Stomach (tissue), 19 donors: ENCODE measurements at places on chromosomes 1 and 21. TPM values are rescaled to one million over a fixed set of nuclear protein-coding genes. Genes with fewer than 3 reads are reported as not detected.
A peak's percentile ranks its signal among the peaks of the same experiment; 100 is the strongest.

DNA sequence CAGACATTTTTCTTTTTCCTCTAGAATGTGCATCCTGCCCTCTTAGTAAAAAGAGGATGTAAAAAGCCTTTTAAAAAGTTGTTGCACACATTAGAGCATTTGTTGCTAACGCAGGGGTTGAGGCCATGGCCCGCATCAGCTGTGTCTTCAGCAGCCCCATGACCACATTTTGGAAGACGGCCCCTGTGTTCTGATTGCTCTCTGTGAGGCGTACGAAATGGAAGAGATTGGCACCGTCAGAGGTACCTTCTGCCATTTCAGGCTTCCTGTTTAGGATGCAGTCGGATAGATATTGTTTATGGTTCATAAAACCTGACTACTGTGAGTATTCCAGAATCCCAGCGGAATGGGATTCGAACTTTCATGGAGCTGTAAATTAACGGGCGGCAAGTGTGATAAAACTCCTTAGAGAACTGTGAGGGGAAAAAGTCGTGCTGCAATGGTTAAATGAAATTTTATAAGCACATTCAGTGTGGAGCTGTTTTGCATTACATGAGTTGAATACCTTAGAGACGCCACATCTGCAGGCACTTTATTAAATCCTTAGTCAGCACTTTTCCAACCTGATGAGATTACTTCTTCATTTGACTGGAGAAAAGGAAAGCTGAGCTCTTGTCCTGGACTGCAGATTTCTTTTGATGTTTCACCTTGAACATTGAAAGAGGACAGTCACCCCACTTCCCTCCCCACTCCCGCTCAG lies 273.9 kb downstream of the TM2D1 start:
- peak; percentile 57 for DNase-seq

DNA sequence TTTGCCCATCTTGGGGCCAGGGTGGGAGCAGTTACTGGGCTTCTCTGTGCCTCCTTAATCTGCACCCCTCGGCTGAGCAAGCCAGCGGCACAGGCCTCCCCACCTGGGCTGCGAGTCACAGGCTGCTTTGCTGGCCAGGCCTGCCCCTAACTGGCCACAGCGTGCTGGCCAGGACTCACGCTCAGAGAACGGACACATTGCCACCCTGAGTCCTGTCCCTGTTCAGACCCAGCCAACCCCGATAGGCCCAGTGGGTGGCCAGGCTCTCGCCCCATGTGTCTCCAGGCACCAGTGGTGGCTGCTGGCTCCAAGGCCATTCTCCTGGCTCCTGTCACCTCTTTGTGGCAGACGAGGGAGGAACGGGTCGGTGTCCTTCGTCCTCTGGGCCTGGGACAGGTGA lies 61.3 kb downstream of the MORN1 start:
- no peak for DNase-seq

GRCh38 chr1:86747304-86747703 lies 42.9 kb downstream of the SH3GLB1 start:
- no peak for DNase-seq

DNA sequence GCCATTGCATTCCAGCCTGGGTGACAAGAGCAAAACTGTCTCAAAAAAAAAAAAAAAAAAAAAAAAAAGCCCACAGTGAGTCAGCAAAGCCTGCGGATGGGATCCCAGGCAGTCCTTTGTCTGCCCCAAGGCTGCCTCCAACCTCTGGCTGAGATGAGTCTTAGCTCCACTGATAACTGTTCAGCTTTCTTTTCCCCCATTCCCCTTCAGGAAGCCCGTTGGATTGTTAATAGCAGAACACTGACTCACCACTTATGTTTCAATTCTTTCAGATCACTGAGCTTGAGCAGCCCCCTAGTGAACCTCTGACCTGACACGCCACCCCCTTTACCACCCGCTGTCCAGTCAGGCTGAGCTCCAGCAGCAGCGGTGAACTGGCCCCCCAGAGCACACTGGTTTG lies 57.5 kb downstream of the ERG start:
- DNase-seq, result no peak

- DNase-seq, result no peak
Observed at GRCh38 chr1:223803211-223803610, 42.5 kb downstream of the TP53BP2 start.

DNA sequence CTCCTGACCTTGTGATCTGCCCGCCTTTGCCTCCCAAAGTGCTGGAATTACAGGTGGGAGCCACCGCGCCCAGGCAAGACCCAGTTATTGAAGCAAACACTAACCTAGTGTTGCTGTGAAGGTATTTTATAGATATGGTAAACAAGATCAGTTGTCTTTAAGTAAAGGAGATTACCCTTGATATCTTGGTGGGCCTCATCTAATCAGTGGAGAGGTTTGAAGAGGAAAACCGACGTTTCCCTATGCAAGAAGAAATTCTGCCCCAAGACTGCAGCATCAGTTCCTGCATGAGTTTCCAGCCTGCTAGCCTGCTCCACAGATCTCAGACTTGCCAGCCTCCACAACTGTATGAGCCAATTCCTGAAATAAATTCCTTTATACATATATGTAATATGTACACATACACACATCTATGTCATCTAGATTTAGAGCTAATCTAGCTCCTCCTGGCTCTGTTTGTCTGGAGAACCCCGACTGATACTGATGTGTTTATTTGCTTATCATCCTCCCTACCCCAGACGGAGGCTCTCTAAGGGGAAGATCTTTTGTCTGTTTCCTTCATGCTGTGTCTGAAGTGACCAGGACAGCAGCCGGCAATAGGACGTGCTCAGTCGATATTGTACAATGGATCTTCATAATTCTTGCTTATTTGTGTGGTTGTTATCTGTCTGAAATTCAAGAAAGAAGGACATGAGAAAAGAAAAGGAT lies 90.9 kb downstream of the IER5 start:
- DNase-seq, result no peak

DNA sequence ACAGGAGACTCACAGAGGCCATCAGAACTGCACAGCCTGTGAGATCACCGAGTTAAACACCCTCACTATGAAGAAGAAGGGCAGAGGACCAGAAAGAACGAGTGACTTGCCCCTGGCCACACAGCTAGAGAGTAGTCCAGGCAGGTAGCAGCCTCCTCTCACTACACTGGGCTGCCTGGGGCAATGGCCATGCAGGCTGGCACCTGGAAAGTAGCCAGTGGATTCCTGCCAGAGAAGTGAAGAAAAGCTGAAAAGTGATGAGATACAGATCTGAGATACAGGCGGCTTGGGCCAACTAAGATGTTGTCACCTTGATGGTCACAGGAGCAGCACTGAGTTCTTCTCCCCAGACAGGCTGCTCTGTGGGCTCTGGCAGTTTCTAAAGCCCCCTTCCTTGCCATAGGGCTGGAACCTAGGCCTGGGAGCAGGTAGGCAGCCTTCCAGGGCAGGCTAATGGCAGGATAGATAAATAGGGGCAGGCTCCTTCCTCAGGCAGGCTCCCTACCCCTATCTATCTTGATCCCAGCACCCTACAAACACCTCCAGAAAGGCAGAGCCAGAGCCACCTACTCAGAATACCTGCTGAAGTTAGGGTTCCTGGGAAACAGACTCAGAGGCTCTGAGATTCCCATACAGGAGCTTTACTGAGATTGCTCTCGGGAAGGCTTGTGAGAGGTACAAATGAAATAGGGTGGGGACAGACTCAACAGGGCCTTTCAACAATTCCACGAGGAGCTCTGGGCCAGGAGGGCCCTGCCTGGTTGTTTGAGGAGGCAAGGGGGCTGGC lies 106.3 kb downstream of the BEND5 start:
- no peak for DNase-seq

DNA sequence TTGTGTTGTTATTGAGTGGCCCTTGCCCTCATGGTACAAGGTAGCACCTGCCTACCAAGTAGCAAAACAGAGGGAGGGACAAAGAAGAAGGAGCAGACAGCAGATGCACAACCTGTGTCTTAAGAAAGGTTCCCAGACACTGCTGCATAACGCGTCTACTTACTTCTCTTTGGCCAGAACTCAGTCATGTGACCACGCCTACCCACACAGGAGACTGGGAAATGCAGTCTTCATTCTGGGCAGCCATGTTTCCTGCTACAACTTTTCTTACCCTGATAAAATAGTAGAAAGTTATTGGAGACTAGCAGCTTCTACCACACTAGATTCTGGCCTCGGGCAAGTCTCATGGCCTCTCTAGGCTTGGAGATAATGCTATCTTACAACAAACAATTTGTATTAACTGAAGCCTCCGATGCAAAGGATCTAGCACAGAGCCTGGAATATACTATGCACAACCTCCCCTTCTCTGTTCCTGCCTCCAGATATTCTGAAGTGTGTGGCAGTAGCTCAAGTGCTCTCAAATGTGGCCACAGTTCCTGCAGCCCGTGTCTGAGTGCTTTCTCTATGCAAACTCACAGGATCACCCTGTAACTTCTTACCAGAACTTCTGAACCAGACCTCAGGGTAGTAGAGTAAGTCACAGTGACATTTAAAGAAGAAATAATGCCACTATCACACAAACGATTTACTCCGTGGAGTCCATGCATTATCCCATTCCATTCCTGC lies 34.1 kb upstream of the BTG2 start:
- DNase-seq, result peak; percentile 91

- DNase-seq, result no peak
Observed at GRCh38 chr1:63991685-63992084, 211.7 kb upstream of the UBE2U start.

- DNase-seq, result no peak
Observed at GRCh38 chr1:10682108-10682445, 114.4 kb downstream of the CASZ1 start.

DNA sequence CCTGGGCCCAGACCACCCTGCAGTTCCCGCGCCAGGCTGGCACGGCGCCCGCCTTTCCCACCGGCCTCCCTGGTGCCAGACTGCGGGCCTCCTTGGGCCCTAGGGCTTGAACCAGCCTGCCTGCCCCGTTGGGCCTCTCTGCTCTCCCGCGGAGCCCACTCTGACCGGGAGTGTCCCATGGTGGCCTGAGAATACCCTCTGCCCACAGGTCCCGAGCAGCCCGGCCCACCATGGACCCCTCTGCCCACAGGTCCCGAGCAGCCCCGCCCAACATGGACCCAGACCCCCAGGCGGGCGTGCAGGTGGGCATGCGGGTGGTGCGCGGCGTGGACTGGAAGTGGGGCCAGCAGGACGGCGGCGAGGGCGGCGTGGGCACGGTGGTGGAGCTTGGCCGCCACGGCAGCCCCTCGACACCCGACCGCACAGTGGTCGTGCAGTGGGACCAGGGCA lies 7.9 kb downstream of the MIB2 start:
- no peak for DNase-seq

DNA sequence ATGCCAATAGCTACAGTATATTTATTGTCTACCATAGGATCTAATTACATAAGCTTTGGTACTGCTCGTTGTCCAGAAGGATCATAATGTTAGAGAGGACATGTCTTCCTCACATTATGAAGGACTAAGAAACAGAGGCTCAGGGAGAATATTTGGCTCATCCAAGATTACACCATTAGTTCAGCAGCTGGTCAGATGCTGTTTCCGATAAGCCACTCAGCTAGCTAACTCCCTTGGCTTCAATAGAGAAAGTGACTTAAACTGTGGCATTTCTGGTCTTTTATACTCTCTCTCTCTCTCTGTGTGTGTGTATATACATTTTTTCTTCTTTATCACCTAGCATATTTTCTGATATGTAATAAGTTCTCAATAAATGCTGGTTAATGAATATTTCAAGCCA lies 70.4 kb downstream of the DDR2 start:
- DNase-seq, result no peak

DNA sequence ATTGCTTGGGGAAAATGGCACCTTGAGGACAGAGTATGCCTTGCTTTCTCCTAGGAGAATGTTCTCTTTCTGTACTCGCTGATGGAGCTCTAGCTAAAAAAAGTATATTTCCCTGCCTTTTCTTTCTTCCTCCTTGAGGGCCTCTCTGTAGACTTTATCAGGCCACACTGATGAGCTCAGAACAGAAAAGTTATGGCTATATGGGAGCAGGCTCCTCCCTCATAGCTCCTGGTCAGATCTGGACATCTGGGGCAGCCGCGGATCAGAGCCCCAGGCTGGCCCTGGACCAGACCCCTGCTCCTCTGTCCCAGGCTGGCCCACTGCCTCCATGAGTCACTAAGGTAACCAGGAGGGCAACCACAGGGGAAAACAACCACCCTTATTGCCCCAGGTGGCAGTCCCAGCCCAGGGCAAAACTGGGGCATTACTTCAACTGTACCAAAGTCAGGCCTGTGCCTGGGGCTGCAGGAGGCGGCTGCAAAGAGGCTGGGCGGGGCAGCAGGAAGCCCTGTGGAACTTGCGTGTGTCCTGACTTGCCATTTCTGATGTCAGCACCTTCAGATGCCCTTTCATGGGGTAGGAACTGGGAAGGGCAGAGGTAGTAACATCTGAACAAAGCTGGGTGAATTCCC lies 26.3 kb upstream of the ZNF648 start:
- DNase-seq, result no peak

DNA sequence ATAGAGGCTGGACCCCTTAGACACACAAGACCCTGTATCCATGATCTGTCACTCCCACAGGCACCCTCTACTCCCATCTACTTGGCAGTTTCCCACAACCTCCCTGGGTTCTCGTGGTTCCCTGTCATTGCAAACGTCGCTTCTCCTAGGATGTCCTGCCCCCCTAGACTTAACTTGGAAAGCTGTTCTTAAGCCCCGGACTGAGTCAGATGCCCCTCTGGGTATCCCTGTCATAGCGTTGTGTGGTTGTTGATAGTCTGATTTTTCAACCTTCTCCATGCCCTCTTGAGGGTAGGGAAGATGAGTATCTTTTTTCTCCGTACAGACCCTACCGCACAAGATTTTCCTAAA lies 11.8 kb downstream of the RCC1 start:
- DNase-seq, result no peak

DNA sequence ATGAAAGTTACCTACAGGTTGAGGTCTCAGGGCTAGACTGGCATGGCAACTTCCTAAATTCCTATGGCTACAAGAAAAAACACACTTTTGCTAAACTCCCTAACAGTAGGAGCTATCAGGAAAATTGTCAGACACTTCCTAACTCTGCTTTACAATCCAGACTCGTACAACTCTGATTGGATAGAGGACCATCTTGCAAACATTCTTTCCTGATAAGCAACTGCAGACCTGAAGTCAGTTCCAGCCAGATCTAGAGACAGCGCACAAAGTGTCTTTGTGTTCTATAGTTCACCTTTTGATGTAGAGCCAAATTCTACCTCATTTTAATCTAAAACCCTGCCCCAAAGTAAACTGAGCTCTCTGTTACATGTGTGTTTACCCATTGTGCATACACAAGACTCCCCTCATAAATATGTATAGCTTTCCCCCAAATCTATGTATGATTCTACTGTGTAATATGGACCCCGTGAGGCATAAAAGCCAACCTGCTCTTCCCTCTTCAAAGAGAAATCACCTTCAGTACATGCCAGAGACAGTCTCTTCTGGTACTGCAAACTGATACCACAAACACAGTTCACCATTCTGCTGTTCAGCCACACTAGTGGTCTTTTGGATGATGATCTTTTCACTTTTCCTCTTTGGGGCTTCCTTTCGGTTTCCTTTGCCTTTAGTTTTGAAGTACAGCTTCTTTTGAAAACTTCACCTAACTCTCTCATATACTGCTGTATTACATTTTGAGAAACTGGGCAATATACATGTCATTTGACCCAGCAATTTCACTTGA lies 21.7 kb downstream of the ZP4 start:
- DNase-seq, result peak; percentile 50

Gene DMBX1
- total RNA-seq, result not detected

Gene RSPH1
- total RNA-seq, result not detected

Gene WNT2B
- total RNA-seq, result 9.3 TPM

Gene KIF17
- total RNA-seq, result 1.5 TPM

Gene DNAJC28
- total RNA-seq, result not detected

Gene SPRR1A
- not detected for total RNA-seq

Gene DCDC2B
- not detected for total RNA-seq

Gene TEDDM1
- total RNA-seq, result not detected

Gene ELAPOR1
- 81.7 TPM for total RNA-seq

Gene OR10Z1
- total RNA-seq, result not detected

Gene RCC2
- 15.8 TPM for total RNA-seq

Gene SFN
- 84.3 TPM for total RNA-seq

Gene DNAJB4
- total RNA-seq, result 65.7 TPM
